Stimulated activated CD8-positive, alpha-beta memory T cell treated with anti-CD3 and anti-CD28 coated beads, Interleukin-2, amount 100 ng/mL, for 48 hours (primary cell): ENCODE measurements at places on chromosomes 13 and 19.

GRCh38 chr19:30966486-30966885, 382.8 kb downstream of the TSHZ3 start:
- no peak for DNase-seq

GRCh38 chr19:44747739-44748425, 626 bp upstream of the BCL3 start:
- no peak for DNase-seq

- no peak for DNase-seq
Measured at GRCh38 chr19:3369337-3370213, 3.2 kb downstream of the NFIC start.

GRCh38 chr19:752652-753517, 2.0 kb downstream of the MISP start:
- DNase-seq, result no peak

GRCh38 chr19:29537181-29537580, 11.4 kb downstream of the VSTM2B start:
- DNase-seq, result no peak

- no peak for DNase-seq
Measured at GRCh38 chr19:38012944-38013343, 105.9 kb downstream of the SIPA1L3 start.

GRCh38 chr13:94382517-94382916, 97.0 kb downstream of the DCT start:
- DNase-seq, result no peak

- DNase-seq, result no peak
Measured at GRCh38 chr19:1008268-1009040, 8.2 kb downstream of the GRIN3B start.

DNA sequence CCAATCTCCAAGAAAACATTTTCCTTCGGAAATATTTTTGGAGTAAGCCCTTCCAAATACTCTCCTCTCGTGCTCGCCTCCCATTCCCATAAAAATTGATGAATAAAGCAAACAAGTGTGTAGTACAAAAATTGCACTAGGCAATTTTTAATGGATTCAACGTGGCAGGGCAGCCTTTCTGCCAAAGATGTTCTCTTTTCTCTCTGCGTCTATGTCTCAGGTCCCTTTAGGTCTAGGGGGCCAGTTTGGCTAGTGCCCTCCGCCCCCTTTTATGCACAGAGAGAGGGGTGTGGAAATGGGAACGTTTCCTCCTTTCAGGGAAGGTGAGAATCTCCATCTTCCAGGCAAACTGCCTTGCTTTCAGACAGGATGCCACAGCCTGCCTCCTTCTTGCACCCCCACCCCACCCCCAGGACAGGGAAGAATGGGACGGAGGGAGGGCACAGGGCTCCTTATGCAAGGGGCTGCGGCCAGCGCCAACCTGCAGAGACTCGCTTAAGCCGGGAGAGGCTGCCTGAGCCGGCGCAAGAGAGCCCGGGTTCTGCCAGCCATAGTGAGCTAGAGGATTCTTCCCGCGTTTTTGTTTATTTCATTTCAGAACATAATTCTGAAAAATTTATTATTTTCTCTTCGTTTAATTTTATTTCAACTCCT, 2.7 kb upstream of the ZIC2 start:
- no peak for DNase-seq

DNA sequence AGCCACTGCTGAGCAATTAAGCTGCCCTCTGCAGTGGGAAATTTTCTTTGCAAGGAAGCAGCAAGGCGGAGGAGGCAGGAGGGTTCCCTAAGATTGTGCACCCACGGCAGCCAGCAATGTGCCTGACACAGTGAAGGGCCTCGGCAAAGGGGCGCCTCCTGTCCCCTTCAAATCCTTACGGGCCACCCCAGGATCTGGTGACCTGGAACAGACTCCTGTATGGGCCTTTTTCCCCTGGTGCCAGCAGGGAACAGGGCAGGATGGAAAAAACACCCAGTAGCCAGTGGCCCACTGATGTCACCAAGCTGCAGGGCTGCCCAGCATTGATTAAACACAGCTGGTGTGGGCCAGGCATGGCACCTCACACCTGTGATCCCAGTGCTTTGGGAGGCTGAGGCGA, 86.7 kb downstream of the GNG7 start:
- DNase-seq, result no peak

DNA sequence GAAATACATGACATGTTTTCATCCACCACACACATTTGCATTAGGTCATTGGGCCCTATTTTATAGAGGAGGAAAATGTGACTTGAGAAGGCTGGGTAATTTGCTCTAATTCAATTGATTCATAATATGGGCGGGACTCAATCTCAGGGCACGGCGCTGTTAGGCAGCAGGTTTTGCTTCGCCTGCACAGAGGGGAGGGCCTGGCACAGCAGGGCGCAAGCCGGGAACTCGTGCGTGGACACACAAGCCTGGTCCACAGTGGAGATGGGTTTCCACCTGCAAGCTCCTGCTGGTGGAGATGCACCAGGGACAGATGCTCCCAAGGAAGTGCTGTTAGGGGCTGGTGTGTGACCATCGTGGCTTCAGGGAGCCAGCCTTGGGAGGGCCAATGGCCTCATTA, 58.4 kb upstream of the MTIF3 start:
- no peak for DNase-seq

GRCh38 chr19:42201489-42202289, 15.8 kb downstream of the DEDD2 start:
- DNase-seq, result peak; percentile 38

DNA sequence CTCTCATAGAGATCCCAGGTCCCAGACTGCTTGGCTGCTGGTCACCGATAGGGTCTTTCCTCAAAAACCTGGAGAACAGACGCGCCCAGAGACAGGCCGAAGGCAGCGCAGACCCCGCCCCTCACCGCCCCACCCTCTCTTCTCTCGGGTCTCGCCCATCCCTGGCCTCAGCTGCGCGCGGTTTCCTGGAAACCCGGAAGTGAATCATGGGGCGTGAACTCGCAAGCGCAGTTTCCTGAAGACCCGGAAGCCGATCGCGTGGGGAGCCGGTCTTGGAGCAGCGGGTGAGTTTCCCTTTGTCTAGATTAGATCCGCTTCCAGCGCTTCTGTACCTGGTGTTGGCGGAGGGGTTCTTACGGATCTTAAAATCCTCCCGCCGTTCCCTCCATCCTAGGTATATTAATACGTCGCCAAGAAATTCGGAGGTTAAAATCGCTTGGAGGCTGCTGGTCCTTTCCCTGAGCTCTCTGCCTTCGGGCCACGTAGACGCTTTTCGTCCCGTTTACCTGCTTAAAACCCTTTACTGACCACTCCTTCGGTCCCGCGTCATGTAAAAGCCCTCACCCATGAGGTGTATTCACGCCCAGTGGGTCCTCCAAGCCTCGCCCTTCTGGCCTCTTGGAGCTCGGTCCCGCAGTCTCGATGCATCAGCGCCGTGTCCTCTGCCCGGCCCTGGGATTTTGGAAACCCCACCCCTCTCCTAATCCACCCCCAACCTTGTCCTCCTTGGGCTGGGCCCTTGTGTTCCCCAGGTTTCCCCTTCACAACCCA, at the start of gene ZNF578:
Gene ZNF578 (plus strand): TSS at position 230 of the 771 bp plus-strand sequence. CDS start 48,293 bp downstream, outside the sequence.
- peak; percentile 49 for DNase-seq

DNA sequence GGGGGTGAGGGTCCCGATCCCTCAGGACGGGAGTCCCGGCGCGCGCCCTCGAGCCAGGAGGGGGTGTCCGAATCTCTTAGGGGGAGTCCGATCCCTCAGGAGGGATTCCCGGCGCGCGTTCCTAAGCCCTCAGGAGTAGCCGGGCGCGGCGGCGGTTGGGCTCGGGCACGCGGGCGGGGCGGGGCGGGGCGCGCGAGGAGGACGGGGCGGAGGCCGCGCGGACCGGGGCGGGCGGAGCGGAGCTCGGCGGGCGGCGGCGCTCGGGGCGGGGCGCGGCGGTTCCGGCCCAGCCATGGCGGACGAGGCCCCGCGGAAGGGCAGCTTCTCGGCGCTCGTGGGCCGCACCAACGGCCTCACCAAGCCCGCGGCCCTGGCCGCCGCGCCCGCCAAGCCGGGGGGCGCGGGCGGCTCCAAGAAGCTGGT, at the start of gene CUL4A:
Gene CUL4A (plus strand): TSS at position 278 of the 423 bp plus-strand sequence. CDS start 15 bp downstream, at position 293.
- DNase-seq, result peak; percentile 69

DNA sequence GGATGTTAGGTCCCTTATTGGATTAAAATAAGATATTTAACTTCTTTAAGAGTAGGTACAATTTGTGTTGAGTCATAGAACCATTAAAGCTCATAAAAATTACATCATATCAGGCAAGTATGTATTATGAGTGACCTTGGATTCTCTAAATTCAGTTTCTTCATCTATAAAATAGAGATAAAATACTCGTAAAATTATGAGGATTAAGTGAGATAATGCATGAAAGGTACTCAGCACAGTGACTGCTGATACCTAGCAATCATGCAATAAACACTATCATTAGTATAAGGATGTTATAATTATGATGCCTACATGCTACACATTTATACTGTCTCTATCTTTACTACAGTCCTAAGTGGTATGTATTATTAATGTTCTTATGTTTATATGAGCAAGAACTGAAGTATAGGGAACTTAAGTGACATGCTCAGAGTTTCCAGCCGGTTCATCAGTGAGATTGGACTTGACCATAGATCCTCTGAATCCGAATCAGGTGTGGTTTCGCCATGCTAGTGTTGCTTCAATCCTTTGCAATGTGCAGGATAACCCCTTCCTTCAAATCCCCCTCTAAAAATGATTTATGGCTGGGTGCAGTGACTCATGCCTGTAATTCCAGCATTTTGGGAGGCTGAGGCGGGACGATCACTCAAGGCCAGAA, 22.9 kb upstream of the FRY start:
- DNase-seq, result no peak

- DNase-seq, result no peak
Measured at GRCh38 chr13:62209529-62209928, 793.9 kb upstream of the PCDH20 start.

DNA sequence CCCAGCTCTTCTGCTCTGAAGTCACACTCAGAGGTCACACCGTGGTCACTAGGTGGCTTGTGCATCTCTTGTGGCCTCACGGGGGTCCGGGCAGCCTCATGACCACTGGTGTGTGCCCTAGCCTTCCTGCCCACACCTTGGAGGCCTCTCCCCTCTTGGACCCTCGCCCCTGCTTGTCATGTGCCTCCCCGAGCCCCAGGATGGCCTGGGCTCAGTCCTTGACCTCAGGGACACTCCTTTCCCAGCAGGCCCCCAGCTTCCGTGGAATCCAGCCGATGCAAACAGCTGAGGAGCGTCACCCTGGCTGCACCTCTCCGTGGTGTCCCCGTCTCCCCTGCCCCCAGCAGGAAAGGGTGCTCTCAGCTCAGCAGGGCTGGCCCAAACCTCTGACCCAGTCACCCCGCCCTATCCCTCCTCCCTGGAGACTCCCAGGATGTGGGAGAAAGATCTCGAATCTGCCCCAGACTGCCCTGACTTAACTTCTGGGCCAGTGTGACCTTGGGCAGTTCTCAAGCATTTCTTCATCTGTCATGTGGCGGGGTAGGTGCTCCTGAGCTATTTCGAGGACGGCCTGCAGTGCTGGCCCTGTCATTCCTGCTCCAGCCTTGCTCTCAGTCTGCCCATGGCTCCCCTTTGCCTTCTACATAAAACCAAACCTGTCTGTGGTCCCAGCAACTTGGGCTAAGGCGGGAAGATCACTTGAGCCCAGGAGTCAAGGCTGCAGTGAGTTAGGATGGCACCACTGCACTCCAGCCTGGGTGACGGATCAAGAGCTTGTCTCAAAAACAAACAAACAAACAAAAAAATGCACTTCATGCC, 4.6 kb upstream of the SLC25A42 start:
- no peak for DNase-seq

DNA sequence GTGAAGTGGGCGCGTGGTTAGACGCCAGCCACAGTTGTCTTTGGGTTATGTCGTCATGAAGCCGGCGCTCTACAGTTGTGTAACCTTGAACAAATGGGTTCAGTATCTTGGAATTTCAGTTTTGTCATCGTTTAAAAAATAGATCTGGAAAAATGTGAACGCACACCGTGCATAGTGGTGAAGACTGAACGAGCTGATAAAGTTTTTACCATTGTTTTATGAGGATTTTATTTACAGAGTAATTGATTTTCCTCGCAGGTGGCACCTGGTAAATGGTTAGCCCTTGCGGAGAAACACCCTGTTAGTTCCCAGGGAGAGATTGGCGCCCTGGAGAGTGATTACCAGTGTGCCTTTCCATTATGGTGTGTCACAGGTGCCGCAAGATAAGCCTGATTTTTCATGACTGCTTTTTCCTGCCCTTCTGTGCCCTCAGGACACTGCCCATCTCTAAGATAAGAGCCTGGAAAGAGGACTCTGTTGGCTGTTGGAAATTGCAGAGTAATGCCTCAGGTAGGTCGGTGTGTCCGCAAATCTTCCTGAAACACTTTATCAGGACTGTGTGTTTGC, 577 bp downstream of the ZNF181 start:
- no peak for DNase-seq

DNA sequence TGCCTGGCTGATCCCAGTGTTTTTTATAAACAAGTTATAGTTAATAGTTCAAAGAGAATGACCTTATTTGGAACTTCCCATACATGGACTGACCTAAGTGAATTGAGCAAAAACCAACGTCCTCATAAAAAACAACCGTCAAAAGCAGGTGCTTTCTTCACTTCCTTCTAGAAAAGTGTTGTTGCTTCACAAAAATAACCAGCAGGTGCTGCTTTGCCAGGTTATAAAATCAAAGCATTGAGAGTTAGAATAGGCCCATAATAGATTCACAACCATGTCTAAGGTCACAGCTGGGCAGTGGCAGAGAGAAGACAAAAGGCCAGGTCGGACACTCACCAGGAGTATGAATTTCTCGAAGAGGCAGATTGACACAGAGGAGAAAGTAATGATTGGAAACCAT, 9.5 kb downstream of the RUBCNL start:
- DNase-seq, result no peak

DNA sequence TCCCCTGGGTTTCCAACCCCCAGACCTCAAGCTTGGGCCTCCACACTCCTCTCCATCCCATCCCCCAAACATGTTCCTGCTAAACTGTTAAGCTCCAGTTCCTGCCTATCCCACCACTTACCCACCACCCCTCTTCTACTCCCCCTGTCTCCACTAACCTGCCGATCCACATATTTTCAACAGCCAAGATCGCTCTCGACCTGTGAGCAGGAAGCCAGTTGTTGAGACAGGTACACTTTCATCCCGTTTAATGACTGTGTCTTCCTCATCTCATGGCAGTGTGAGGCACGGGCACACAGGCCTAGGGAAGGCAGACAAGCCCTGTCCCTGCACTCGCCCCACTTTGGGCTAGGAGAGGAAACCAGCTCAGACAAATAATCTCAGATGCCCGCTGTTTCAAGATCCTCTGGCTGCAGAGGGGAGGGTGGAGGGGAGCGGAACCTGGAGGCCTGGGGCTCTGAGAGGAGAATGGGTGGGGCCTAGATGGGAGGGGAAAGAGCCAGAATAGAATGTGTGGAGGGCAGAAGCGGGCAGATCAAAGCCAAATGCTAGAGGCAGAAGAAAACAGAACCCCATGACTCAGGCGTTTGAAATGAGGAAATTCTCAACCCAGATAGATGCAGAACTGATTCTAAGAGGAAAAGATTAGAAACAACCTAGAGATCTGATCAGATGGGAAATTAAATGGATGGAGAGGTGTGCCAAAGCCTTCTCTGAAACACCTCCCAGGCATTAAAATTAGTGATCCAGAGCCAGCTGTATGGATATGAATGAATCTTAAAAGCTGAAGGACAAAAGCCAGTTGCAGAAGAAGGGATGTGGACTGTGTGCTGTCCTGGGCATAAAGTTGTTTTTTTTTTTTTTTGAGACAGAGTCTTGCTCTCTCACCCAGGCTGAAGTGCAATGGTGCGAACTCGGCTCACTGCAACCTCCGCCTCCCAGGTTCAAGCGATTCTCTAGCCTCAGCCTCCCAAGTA, 16.9 kb upstream of the CYP2S1 start:
- peak; percentile 8 for DNase-seq
